ENCODE measurements at places on chromosomes 4 and X. TPM values are rescaled to one million over a fixed set of nuclear protein-coding genes. Genes with fewer than 3 reads are reported as not detected.

FUNDC2 gene
- 59.8 TPM for total RNA-seq

CHST7 gene
- 40.8 TPM for total RNA-seq

GRIA3 gene
- total RNA-seq, result 5.4 TPM

DACH2 gene
- under 0.01 TPM for total RNA-seq

RHOXF2B gene
- not detected for total RNA-seq

KLKB1 gene
- total RNA-seq, result under 0.01 TPM

GLRB gene
- total RNA-seq, result 11.7 TPM

PITX2 gene
- total RNA-seq, result 0.28 TPM

FHIP1A gene
- under 0.01 TPM for total RNA-seq

SLIT2 gene
- 18.6 TPM for total RNA-seq

TLR2 gene
- total RNA-seq, result 0.85 TPM

GSTCD gene
- total RNA-seq, result 16.6 TPM

GLRA3 gene
- total RNA-seq, result not detected

BEND2 gene
- not detected for total RNA-seq

SNCA gene
- 0.96 TPM for total RNA-seq

ASB12 gene
- not detected for total RNA-seq

MAGEA3 gene
- not detected for total RNA-seq

GATA1 gene
- not detected for total RNA-seq

NHSL2 gene
- 0.77 TPM for total RNA-seq

ZNF630 gene
- total RNA-seq, result 1.2 TPM

CT45A10 gene
- not detected for total RNA-seq

ANKRD50 gene
- total RNA-seq, result 52.7 TPM

MBNL3 gene
- 0.96 TPM for total RNA-seq

UGT2B10 gene
- total RNA-seq, result not detected

SLC4A4 gene
- 21.1 TPM for total RNA-seq

CCKAR gene
- total RNA-seq, result under 0.01 TPM

LRIT3 gene
- not detected for total RNA-seq

LAMP2 gene
- total RNA-seq, result 114 TPM

ARSD gene
- 10.0 TPM for total RNA-seq

STS gene
- 2.7 TPM for total RNA-seq

TLR1 gene
- total RNA-seq, result 1.4 TPM

CENPVL1 gene
- total RNA-seq, result not detected

OTUD5 gene
- total RNA-seq, result 34.5 TPM

ALPK1 gene
- 5.9 TPM for total RNA-seq

IRF2 gene
- 23.2 TPM for total RNA-seq

EFNB1 gene
- total RNA-seq, result 40.8 TPM

TLR3 gene
- total RNA-seq, result 3.6 TPM

ADH7 gene
- not detected for total RNA-seq

SLC16A2 gene
- total RNA-seq, result 7.3 TPM

ANK2 gene
- 50.2 TPM for total RNA-seq

Measured in regular cardiac myocyte (primary cell).